ENCODE measurements at places on chromosomes 4 and X.

GRCh38 chr4:183658362-183659028, 490 bp downstream of the RWDD4 start:
- peak; percentile 29 for DNase-seq

GRCh38 chr4:142091691-142092182, 455.4 kb downstream of the IL15 start:
- DNase-seq, result no peak

DNA sequence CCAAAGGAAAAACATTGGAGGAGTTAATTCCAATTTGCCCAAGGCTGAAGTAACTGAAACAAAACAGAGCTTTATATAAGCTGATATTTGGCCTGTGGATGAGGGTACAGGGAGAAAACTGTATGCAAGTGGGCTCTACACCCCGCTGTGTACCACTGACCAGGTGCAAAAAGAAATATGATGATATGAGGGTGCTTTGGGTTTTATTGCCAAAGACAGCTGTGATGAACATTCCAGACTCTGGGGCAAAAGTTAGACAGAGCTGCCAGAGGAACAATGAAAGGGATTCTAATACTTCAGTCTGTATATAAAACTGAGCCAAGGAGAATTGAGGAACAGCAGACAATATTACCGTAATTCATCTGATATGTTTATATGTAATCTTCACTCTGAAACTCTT, 117.4 kb downstream of the MID1 start:
- no peak for DNase-seq

DNA sequence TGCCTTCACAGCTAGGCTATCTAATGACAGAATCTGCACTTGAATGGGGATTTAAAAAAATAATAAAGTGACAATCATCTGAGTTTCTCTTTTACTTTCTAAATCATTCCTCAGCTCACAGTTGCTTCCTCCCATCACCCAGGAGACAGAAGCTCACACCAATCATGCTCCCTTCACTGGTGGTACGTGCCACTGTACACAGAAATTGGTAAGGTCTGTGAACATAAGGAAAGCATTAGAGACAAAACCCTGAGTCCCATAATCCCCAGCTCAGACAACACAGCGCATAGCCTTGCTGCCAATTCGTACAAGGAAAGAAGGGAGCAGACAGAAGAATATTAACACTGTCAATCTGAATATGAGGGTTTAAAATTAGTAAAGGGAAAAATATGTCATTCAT, 133.1 kb downstream of the IDS start:
- DNase-seq, result no peak

DNA sequence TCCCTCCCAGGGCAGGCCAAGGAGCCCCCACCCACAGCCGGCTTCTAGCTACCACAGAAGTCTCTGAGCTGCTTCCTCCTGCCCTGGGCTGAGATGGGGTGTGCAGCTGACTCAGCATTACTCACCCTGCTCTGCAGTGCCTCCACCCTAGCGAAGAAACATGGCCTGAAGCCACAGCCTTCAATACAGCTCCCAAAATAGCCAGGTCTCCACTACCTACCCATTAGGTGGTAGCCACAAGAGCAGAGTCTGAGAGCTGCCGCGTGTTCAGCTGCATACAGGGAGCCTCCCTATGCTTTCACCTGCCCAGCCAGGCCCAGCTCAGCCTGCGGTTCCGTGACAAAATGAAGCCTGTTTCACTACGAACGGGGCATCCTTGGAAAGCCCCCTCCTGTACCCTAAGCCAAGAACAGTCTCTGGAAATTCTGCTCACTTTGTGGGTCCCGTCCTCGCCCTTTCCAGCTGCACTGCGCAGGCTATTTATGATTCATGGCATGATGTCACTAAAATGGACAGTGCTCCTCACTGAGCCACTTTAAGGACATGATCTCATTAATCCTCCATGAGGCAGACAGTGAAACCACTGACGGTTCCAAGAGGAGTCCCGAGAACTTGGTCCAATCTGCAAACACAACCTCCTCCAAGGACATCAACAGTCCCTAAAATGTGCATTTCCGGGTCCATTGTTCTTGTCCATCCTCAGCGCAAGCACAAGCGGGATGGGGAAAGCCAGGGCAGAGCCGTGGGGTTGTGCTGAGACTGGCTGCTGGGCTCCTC, 20.2 kb downstream of the WDR1 start:
- no peak for DNase-seq

DNA sequence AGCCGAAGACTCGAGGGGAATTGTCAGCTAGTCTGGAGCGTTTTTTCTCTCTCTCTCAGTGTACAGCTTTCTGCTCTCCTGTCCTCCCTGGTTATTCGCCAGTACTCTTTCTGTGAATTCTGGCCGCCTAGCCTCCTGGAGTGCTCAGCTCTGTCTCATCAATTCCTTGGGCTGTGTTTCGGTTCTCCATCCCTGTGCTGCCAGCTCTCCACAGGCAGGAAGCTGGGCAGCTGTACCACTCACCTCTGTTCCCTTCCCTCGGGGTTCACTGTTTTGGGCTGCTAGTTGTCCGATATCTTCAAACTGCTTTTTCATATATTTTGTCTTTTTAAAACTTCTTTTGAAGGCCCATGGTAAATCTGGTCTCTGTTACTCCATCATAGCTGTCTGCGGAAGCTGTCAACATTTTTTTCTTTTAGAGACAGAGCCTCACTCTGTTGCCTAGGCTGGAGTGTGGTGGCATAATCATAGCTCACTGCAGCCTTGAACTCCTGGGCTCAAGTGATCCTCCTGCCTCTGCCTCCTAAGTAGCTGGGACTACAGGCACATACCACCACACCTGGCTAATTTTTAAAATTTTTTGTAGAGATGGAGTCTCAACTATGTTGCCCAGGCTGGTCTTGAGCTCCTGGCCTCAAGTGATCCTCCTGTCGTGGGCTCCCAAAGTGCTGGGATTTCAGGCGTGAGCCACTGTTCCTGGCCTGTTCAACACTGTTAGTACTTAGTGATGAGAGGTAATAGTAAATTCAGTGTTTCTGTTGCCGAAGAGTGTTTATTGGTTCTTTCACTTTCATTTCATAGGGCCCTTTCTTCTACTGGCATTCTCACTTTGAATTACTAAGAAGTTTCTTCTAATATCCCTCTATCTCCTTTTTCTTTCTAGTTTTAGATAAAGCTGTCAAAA, 18.6 kb downstream of the ZCCHC4 start:
- no peak for DNase-seq

GRCh38 chr4:33054656-33055196, 2334.6 kb downstream of the PCDH7 start:
- DNase-seq, result no peak

- no peak for DNase-seq
These were observed 17.1 kb upstream of the TLR1 start for GRCh38 chr4:38821739-38822138.

GRCh38 chrX:13088156-13088487, 43.7 kb upstream of the FAM9C start:
- DNase-seq, result no peak

DNA sequence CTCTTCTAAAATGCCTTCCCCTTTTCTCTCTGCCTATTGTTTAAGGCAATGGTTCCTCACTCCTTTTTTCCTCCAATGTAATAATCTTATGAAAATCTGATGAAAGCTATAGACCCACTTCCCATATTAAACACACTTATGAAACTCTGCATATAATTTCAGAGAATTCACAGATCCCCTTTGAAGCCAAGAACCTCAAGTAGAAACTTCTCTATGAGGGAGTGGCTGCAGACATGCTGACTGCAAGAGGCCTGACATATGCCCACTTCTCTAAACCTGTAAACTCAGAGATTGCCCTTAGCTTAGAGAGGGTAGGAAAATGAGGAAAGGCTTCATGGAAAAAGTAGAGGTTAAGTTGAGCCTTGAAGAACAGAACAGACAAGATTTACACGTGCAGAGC, 37.6 kb downstream of the TAB3 start:
- no peak for DNase-seq

DNA sequence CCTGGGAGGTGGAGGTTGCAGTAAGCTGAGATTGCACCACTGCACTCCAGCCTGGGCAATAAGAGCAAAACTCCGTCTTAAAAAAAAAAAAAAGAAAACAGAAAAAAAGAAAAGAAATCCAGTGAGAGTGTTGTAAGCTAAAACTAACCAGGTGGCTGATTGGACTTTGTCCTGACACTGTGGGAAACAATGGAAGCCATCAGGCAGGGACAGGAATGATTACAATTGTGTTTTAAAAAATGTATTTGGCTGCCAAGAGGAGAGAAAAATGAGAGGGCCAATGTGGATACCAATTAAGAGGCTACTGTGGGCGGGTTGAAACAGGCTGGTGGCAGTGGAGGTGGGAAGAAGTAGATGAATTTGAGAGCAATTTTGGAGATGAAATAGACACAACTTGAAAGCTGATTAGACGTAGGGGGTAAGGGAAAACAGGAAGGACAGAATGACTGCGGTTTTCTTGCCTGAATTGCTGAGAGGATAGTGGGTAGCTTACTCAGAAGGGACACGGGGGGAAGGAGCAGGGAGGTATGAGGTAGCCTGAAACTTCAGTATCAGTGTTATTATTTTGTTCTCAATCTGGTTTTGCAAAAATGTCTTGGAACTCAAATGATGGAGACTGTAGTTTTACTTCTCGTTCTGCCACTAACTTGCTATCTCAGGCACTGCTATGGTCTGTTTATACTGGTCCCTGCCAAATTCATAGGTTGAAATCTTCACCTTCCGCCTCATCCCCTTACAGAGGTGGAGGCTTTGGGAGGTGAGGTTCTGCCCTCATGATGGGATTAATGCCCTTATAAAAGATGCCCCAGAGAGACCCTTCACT, 45.6 kb upstream of the CHRNA9 start:
- peak; percentile 33 for DNase-seq

DNA sequence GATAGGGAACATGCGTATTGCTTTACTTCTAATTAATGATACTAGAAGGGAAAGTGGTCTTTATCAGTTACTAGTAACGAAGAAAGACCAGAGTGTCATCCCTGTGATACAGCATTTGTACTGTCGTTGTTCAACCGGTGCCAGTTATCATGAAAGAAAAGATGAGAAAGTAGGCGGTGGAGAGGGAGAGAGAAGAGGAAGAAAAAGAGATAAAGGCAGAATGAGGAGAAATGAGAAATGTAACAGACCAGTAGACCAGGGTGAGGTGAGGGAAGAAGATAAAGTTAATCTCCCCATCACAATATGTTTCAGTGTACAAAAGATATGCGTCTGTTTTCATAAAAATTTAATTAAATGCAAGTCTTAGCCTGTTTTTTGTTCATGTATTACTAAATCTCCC, 135.2 kb upstream of the HPGD start:
- peak; percentile 2 for DNase-seq

DNA sequence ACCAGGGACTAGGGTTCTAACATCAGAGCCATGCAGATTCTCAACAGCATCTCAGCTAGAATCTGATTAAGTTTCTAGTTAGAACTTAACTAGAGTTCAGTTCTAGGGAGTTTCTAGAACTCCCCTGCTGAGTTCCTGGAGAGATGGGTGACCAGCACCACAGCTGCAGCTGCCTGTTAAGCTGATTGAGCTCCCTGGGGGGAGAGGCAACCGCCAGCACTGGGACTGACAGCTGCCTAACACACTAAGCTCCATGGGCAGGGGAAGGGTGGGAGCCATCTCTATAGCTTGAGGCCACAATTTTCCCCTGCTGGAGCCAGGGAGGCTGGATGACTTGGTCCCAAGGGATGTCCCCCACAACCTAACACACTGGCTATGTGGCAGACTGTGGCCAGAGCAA, 84.2 kb downstream of the CHIC1 start:
- no peak for DNase-seq

DNA sequence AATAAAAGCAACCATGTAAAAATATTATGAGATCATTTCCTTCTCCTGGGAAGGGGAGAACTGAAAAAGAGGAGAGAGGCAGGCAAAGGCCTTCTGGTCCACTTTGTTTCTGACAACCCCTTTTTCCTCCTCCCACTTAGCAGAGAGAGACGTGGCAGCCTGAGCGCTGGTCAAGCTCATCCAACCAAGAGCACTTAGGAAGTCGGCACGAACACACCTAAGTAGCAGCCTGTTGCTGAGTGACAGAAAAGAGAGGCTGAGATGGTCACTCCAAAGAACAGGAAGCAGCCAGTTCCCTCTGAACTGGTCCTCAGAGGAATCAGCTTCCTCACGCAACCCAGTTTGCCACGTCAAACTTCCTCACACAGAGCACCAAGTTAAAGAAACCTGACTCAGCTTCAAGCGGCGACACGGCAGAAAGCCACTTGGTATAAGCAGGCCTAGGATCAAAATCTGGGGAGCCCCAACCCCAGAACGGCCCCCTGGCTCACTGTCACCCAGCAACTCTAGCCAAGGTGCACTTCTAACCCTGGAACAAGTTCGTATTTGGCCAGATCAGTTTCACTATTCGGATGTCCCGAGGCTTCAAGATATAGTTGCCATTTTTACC, 861 bp downstream of the SEC24D start:
- DNase-seq, result peak; percentile 54

GRCh38 chr4:105837037-105837436, 58.2 kb upstream of the NPNT start:
- no peak for DNase-seq

DNA sequence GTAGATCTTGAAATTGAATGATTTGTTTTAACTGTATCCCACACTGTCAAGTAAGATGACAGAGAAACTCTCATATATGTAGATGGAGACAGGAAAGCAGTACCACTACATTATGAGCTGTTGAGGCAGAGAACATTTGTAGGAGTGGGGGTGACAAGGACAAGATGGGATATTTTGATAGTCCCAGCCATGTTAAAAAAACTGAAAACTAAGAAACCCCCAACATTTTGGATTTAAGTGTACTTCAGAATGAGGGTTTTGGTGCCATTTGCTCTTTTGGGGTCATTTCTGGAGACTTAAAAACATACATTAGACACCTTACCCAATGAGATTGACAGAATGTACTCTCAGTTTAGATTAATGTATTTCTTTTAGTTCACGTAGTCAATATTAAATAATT, 149.9 kb upstream of the SLC4A4 start:
- no peak for DNase-seq

- DNase-seq, result no peak
These were observed 17.5 kb upstream of the UGDH start for GRCh38 chr4:39544580-39545315.

- DNase-seq, result peak; percentile 93
These were observed 58.1 kb downstream of the ADGRG2 start for GRCh38 chrX:19064175-19064574.

- DNase-seq, result no peak
These were observed 90.1 kb upstream of the NOCT start for GRCh38 chr4:138925495-138925894.

DNA sequence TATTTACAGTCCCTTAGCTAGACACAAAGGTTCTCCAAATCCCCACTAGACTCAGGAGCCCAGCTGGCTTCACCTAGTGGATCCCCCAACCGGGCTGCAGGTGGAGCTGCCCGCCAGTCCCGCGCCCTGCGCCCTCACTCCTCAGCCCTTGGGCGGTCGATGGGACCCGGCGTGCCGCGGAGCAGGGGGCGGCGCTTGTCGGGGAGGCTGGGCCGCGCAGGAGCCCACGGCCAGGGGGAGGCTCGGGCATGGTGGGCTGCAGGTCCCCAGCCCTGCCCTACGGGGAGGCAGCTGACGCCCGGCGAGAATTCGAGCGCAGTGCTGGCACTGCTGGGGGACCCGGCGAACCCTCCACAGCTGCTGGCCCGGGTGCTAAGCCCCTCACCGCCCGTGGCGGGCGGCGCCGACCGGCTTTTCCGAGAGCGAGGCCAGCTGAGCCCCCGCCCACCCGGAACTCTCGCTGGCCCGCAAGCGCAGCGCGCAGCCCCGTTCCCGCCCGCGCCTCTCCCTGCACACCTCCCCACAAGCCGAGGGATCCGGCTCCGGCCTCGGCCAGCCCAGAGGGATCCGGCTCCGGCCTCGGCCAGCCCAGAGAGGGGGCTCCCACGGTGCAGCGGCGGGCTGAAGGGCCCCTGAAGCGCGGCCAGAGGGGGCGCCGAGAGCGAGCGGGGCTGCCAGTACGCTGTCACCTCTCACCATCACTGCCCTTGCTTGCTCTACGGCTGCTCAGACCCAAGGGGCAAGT, 39.4 kb downstream of the WFS1 start:
- peak; percentile 21 for DNase-seq
